ENCODE measurements at places on chromosomes 5 and 9.

DNA sequence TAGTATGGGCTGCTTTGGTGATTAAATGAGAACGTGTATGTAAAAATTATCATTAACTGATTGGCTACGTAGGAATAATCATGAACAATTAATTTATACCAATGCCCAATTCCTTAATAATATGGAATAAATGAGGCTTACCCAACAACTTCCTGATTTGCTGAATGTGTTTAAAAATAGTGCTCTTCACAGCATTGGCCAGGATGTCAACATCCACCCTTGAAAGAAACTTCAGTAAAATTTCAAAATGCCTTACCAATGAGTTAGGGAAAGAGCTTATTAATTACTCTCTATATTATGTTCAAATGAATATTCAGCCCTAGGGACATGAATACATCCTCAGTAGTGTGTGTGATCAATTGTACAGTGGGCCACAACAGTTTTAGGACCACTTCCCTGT, 401.4 kb downstream of the PSAT1 start:
- DNase-seq = no peak

- DNase-seq = no peak
Observed at GRCh38 chr9:27714388-27714787, 141.1 kb upstream of the C9orf72 start.

DNA sequence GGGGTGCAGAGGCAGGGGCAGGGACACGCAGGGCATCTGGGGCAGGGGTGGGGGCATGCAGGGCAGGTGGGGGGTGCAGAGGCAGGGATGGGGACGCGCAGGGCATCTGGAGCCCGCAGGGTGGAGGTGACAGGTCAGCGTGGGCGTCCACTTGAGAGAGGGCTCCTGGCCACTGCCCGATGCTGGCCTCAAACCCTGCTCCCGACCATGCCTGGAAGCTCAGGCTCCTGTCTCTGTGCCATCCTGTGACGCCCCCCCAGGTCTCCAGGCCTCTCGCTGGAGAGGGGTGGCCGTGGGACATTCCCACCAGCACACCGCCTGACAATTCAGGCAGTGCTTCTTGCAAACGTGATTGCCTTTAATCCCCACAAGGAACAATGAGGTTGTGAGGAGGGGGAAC, 33.0 kb downstream of the ZDHHC11B start:
- no peak for DNase-seq

DNA sequence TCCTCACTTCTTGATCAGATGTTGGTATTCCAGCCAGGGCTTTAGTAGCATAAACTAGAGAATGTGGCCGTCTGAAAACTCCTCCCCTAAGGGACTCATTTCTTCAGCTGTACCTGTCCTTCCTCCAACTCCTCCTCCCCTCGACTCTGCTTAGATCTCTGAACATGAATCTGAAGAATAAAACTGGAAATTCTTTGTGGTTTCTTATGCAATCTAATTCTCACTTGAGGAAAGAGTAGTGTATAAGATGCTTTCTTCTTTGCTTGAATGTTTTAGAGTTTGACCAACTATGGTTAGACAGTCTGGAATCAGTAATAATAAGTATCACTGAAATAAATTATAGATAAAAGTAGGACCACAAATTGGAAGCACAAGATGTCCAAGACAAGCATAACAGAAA, 128.5 kb downstream of the LRRC70 start:
- no peak for DNase-seq

GRCh38 chr9:133239533-133240090, 30.6 kb upstream of the OBP2B start:
- no peak for DNase-seq

DNA sequence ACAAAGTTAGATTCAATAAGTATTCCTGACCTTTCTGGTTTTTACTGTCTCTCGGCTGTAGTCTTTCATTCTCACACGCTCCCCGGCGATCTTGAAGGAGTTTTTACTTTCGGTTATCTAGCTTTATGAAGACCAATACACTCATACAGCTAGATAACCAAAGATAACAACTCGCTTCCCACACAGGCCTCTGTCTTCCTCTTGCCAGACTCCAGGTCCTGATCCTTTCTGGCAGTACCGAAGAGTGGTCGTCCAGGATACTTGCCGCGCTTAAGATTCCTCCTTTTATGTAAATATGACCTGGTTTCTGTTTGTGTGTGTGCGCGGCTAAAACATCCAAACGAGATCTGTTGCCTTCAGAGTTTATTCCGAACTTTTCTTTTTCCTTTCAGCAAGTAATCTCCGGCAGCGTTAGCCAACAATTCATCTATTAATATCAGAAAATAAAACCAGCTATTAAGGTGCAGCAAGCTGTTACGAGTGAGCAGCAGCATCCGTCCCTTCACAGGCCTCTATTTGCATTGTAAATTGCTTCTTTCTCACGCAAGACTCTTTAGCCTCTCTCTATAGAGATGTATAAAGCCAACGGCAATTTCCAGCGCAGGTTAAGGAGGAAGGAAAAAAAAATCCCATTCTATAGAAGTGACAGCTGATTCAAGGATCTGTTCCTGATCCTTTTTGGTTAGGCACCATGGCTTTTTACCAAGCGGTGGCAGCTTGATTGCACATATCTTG, 216.1 kb downstream of the MEF2C start:
- peak; percentile 38 for DNase-seq

DNA sequence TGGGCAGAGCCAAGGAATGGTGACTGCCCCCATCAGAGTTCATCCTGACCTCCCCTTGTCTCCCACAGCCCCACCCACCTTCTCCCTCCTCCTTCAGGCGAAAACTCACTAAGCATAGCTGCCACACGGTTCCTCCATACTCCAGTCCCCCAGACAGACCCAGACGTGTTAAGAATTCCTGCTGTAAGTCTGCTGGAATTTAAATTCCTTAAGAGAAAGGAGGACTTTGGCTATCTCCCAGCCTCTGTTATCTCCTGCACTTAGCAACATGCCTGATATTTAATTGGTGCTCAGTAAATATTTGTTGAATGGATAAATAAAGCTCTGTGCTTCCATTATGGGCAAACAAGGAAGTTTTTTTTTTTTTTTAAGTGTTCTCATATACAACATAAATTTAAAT, 213.7 kb downstream of the RFK start:
- peak; percentile 43 for DNase-seq

Measured in NCI-H146 (cell line).